ENCODE measurements at places on chromosomes 3 and 15. TPM values are rescaled to one million over a fixed set of nuclear protein-coding genes. Genes with fewer than 3 reads are reported as not detected.

SAMD7 gene
- total RNA-seq: 0.08 TPM

CKMT1A gene
- 10.0 TPM for total RNA-seq

GABRB3 gene
- total RNA-seq: 0.18 TPM

AGBL1 gene
- 0.05 TPM for total RNA-seq
